Activated naive CD4-positive, alpha-beta T cell treated with anti-CD3 and anti-CD28 coated beads, Interleukin-2, amount 50 U/mL, for 16 hours (primary cell): ENCODE measurements at places on chromosomes 12 and 14.

DNA sequence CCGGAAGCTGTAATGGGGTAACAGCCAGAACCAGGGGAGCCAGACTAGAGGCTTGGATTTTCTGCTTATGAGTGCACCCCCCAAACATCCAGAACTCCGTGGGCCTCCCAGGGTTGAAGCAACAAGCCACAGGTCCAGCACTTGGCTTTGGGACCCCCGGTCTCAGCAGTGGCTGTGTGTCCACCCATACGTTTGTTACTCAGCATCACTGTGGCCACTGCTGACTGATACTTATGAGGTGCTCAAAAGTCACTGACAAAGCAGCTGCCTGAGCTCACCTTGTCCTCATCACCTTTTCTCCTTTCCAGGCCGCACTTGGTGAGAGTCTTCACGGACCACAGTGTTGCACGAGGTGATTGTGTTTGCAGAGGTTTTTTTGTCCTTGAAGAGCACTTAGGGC, 145.6 kb upstream of the RFLNA start:
- DNase-seq, result no peak

DNA sequence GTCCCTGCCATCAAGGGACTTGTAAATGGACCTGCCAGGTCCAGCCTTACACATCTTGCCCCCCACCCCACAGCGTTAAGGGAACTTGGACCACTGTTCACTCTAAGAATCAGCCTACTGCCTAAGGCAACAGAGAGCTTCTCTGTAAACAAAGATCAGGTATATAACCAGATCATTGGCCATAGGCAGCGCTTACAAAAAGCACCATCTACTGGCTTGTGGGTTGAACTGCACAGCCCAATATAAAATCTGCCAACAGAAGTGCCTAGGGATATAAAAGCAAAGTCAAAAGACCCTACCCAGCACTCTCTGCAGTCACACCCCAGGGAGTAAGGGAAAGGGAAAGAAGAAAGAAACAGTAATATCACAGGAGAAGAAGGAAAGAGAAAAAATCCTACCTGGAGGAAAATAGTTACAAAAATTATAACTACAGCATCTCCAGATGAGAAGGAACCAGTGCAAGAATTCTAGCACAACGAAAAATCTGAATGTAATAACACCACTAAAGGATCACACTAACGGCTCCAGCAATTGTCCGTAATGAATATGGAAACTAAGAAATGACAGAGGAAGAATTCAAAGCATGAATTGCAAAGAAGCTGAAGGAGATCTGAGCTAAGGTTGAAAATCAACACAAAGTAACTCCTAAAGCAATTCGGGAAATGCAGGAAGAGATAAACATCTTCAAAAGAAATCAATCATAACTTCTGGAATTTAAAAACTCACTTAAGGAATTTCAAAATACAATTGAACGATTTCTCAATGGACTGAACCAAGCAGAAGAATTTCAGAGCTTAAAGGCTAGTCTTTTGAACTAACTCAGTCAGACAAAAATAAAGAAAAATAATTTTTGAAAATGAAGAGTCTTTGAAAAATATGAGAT, 95.2 kb upstream of the PCED1B start:
- DNase-seq, result peak; percentile 33

- DNase-seq, result no peak
Observed at GRCh38 chr14:73717266-73717665, 3.1 kb upstream of the PNMA1 start.

DNA sequence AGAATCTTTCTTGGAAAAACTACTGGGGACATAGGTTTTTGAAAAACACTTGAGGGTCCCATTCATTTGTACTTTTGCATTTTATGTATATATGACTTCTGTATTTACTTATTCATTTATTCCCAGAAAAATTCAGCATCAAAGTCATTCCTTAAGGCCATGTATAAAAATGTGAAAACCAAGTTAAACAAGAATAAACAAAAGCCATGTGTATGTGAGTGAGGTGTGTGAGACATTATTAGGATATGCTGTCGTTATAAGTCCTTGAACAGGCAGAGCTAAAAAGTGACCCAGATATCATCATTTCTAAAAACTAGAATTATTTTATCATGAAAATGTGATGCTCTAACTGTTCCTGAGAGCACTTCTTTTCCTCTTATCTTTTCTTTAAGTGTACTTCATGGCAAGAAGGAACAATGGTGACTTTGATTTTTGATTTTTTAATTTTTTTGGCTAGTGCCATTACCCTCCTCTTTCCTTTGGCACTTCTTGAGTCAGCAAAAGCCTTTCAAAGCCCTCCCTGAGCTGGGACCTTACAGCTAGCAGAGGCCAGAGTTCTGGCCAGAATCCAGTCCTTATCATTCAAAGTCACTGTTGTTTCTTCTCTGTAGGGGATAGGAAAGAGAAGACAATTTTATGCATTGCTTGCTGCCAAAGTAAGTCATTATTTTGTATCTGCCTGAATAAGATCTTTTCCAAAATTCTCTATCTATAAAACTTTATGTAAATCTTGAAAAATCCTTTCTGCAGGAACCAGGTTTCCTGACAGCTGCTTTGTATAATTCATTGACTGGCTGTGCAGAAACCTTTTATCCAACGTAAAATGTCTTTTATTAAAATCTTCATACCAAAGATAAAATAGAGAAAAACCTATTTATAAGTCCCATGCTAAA, 419.7 kb upstream of the PRICKLE1 start:
- DNase-seq, result no peak

DNA sequence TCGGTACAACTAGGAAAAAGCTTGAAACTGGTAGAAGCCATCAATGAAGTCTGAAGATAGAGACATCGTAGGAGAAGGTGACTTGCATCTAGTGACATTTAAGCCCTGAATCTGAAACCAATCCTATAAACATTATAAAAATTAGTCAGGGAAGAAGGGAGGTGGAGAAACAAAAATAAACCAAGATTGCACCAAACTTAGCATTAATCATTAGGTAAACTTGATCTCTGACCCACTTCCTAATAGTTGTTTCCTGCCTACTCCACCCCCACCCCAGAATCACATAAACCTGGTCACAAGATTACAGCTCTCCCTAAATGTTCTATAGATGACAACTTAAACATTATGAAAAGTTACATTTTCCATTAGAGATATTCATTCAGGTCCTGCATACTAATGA, 40.4 kb downstream of the TSPAN19 start:
- DNase-seq, result no peak

DNA sequence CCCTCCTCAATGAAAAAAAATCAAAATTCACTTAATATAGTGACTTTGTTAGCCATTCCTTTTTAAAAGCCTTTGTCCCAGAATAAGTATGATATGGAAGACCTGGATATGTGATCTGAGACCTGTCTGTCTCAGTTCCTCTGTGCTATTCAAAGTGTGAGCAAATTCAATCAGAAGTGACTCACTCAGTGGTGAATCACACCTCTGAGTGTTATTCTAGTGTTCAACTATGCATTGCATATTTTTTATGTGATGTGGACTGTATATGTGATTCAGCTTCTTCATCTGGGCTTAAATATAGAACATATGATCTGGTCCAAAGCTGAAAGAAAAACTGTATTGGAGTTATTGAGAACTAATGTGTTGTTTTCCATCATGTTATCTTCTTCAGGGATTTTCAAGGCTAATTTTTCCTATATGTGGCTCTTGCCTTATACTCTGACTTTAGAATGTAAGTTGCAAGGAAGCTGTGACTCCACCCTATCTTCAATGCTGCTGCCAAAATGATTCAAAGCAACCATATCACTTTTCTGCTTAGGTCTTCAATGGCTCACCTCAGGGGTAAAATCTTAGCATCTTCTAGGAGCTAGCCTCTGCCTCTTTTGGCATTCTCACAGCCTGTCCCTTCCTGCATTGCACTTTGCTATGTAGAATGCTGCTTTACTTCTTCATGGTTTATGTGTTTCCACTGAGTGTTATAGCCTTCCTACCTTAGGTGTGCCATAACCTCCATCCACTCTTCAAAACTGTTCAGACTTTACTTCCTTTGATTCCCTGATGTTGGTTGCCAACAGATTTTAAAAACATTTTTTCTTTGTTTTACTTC, 169.8 kb downstream of the OTOGL start:
- no peak for DNase-seq
